ENCODE measurements at places on chromosomes 5 and 9.

GRCh38 chr9:130932255-130933079 lies 6.6 kb downstream of the FIBCD1 start:
- no peak for DNase-seq

DNA sequence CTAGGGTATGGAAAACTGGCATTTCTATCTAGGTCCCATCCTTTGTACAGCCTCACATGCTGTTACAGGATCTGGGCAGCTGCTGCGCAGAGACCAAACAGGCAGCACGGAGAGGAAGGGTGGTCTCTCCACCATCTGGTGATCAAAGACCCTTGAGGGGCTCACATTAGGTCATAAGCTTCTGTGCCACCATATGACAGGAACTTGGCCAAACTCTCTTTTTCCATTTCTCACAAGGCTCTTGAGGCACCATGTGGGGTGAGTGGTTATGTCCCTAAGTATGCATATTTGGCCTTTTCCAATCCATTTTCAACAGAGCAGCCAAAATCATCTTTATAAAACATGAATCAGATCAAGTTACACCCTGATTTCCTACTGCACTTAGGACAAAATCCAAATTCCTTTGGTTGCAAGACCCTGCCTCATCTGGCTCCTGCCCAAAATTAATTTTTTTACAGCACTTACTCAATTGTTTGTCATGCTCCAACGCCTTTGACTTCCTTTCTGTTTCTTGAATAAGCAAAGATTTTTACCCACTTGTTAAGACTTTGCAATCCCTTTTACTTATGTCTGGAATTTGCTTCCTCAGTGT lies 730.0 kb downstream of the MAT2B start:
- DNase-seq, result no peak

DNA sequence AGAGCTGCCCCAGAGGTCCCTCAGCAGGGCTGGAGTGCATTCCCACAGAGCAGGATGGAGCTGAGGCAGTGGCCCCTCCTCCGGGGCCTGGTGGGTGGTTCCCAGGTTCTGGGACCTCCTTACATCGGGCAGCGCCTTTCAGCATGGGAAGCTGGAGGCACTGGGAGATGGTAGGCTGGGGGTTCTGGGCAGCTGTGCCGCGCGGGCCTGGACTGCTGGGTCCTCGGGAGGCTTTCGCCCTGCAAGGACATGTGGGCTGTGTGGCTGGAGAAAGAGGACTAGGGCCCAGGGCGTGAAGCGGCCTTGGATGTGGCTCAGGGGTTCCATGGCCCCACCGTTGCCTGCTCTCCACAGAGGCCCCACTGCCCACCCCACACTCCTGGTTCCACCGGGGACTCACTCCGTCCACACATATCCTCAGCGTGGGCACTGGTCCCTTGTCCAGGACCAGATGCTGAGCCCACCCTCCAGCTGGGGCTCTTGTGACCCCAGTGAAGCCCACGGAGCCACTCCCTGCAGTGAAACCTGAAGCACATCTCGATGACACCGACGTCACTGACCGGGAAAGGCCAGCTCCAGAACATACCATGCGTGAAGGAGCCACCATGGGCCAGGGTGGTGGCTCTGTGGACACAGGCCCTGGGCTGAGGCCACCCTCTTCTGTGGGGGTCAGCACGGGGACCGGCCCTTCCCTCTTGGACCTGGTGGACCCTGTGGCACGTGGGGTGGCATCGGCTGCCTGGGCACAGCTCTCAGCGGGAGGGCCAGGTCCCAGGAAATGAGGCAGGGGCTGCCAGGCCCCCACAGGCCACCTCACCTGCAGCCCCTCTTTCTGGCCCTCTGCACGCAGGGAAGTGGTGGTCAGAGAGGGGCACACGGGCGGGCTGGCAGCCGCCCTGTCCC lies 31.5 kb upstream of the NKD2 start:
- no peak for DNase-seq

- no peak for DNase-seq
Observed at GRCh38 chr5:172160506-172160905, 27.5 kb downstream of the STK10 start.

DNA sequence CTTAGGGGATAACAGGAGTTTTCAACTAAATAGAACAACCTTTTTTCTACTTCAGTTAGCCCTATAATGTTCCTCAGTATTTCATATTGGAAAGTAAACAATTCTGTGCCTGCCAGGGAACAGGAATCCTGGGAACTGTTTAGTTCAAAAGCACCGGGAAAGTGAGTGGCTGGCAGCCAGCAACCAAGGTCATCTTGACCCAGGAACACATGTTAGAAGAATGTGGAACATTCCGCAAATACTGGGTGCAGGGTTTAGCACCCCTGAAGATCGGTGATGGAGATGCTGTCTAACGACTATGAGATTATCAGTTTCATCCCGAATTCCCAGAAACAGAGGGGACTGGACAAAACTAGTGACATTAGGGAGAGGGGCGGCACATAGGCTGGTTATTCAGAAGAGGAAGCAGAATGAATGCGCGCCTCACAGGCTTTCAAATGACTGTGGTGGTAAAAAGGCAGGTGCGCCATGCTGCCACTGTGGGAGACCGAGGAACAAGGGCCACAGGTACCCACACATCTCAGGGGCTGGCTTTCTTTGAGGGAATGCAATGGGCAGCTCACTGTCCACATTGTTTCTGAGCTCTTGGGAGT lies 51.2 kb downstream of the IPPK start:
- no peak for DNase-seq

DNA sequence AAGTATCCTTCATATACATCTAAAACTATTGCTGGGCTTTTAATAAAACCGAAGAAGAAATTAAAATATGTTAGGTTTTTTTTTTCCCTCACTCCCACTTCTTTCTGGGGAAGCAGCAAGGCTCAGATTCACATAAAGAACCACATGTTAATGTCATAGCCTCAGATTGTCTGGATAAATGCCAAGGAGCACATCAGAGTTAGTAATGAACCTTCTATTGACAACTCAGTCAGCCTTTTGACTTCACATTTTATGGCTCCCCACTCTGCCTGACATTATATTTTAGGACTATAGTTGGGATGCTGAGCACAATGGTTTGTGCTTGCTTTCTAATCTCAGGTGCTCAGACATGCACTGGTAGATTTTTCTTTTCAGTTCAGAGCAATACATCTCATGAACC lies 21.8 kb downstream of the DMAC1 start:
- DNase-seq, result no peak

DNA sequence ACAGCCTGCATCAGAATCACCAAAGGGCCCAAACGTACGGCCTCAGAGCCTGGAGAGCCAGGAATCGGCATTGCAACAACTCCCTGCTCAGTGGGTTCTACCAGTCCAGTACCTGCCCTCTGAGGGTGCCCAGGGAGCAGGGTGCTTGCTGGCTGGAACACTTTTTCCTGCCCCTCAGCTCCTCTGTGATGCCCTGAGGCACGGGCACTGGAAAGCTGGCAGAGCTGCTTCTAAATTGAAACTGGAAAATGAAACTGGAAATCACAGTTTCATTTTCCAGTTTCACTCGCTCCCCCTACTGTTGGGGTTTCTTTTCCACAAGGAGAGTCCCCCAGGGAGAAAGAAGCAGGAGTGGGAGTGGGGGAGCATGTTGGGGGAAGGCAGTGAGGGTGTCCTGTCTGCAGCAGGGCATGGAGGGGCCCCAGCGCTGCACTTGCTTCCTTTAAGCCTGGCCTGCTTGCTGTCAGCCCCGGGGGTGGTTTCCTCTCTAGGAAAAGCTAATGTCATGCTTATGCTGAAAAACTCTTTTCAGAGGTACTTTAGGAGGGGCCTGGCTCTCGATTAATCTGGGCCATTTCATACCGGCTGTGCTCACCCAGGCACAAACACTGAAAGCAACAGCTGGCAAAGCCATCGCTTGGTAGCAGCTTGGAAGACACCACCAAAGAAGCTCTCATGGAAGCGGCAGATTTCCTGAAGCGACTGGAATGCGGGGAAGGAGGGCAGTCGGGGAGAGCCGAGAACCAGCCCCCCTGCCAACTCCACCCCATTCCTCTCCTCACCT lies 26.2 kb downstream of the IRF1 start:
- DNase-seq, result no peak

DNA sequence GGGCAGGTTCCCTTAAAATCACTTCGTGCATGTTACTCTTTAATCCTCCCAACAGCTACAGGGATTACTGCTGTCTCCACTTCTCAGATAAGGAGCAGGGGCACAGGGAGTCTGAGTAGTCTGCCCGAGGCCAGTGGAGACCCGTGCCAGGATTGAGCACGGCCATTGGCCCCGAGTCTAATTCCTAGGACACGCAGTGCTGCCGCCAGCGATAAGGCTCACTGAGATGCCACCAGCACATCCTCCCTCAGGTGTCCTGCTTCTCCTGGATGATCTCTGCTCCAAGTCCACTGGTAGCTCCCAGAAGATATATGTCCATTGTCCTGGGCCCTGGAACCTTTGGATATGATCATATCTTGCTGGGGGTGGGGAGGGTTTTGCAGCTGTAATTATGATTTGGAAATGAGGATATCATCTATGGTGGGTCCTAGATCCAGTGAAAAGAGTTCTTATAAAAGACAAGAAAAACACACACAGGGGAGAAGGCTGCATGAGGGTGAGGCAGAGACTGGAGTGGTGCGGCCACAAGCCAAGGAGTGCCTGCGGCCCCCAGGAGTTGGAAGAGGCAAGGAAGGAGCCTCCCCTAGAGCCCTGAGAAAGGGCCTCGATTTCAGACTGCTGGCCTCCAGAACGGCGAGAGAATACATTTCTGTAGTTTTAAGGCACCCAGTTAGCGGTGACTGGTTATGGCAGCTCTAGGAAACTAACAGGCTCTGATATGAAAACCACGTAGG lies 19.4 kb upstream of the MED10 start:
- DNase-seq, result no peak

DNA sequence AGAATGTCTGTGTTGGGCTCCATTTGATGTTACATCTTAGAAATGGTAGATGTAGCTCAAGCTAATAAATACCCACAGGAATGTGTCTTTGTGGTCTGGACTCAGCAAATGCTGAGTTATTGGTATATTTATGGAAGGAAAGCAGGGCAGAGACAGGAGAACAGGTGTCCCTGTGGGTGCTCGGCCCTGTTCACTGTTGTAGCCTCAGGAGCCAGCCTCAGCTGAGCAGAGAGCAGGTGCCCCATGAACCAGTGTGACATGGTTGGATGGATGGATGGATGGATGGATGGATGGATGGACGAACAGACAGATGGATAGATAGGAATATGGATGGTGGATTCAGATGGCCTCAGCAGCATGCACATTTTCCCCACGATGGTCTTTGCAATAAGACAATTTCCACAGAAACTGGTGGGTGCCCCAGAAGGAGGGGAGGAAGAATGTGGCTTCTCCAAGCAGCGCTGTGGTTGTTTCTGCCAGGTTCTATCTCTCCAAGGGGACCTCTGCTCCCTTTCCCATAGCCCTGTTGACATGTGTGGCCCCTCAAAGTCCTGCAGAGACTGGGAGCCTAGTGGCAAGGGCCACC lies 8.2 kb upstream of the IRF1 start:
- no peak for DNase-seq

GRCh38 chr9:78860801-78861475 lies 564.0 kb downstream of the PSAT1 start:
- no peak for DNase-seq

DNA sequence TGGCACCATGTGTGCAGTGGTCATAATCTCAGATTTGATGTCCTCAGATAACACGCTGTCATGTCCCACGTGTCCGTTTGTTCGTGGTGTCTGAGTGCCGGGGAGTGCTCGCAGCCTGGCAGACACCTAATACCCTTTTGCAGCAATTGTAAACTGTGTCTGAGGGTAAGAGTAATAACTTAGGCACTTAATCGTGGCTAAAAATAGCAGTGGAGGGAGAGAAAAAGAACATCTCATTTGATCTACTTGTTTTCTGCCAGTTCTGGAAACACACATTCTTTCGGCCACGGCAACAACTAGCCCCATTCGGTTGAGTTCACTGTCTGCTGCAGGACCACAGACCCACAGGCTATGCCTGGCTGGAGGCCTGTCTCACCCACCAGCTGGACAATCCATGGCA lies 16.5 kb downstream of the ADCY2 start:
- DNase-seq, result no peak

DNA sequence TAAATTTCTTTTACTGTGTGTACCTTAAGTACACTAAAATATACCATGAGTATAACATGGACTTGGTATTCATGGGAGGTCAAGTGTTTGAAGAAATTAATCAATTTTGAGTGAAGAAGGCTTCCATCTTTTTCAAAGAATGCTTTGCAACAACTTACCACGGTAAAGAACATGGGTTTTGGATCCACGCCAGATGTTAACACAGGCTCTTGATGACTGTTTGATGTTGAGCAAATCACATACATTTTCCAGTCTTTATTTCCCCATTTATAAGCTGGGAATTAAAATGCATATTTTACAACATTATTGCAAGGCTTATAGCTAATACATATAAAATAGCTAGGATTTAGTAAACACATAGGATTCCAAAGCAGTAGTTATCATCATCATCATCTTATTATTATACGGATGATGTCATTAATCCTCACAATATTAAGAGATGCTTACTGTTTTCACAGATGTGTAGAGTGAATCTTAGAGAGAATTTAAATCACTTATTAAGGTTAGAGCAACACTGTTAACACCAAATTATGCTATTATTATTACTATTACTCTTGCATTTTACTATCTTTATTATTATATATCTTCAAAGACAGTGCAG lies 362.0 kb downstream of the PRELID2 start:
- DNase-seq, result no peak

GRCh38 chr9:135583688-135584011 lies 22.1 kb downstream of the PAEP start:
- no peak for DNase-seq

- DNase-seq, result no peak
Observed at GRCh38 chr5:140608722-140609121, 24.3 kb downstream of the CD14 start.

DNA sequence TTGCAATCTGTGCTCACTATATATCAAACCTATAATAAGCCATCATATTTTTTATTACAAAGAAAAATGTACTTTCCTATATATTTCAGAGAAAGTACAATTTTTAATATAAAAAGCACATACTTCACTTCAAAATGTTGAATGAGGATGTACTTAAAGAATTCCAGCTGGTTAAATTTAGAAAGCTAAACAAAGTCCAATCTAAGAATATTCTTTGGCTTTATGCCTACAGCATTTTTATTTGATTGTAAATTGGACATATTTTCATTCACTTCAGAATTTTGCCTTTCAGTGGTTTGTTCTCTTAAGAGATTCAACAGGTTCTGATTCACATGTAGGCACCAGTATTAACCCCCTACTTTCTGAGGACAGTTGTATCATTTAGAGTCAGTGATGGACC lies 533.8 kb downstream of the CAAP1 start:
- no peak for DNase-seq
